ENCODE measurements at places on chromosomes 4 and X. TPM values are rescaled to one million over a fixed set of nuclear protein-coding genes. Genes with fewer than 3 reads are reported as not detected.

CCNA2 gene
- total RNA-seq: 61.9 TPM

ANOS1 gene
- total RNA-seq: 0.22 TPM

MAGEB1 gene
- not detected for total RNA-seq

SYNPO2 gene
- 0.87 TPM for total RNA-seq

GRCh38 chr4:73161527-73162185 lies 92.1 kb upstream of the COX18 start:
- DNase-seq: no peak

DNA sequence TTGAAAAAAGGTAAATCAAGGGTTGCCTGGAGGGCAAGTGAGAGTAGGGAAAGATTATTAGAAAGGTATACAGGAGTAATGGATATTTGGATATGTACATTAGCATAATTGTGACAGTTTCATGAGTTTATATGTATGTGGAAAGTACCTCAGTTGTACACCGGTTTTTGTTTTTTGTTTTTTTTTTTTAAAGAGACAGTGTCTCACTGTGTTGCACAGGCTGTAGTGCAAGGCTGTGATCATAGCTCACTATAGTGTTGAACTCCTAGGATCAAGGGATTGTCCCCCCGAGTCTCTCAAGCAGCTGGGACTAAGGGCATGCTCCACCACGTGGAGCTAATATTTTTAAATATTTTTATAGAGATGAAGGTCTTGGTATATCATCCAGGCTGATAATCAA lies 15.3 kb upstream of the HPGD start:
- DNase-seq: no peak

DNA sequence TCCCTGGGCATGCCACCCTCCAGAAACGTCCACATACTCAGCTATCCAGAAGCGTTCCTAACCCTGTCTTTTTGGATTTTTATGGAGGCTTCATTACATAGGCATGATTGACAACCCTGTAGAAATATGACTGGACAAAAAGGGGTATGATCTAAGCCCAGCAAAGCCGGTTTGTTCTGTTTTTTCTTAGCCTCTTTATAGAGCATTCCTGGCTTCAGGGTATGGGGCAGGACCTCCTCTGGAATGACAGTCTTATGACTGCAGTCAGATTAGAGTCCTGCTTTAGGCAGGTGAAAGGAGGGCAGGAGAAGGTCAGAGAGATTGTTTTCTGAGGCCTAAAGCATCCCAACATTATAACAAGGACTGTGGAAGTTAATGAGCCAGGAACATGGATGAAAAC lies 137.4 kb downstream of the DCLK2 start:
- DNase-seq: peak; percentile 92

DNA sequence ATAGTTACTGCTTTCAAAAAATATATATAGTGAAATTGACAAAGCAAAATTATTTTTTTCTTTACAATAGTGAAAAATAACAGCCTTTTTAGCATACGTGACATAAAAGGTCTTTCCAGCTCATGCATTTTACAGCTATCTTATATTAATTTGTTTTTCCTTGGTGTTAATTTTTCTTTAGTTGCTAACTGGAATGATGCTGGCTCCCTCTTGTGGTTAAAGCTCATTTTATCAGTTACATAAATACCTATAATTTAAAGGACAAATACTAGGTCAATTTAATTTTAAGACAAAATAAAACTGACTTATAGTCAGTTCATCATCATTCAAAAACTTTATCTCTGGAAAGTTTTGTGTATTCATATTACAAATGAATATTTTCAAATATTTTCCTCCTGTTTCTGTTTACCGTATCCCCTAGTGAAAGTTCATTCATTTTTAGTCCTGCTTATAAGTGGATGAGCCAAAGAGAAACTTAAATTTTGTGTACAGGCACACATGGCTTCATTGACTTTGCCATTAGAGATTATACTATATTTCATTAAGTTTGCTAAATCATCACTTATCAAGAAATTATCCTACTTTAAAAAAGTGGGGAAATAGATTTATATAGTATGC lies 9.9 kb upstream of the ANAPC4 start:
- no peak for DNase-seq

DNA sequence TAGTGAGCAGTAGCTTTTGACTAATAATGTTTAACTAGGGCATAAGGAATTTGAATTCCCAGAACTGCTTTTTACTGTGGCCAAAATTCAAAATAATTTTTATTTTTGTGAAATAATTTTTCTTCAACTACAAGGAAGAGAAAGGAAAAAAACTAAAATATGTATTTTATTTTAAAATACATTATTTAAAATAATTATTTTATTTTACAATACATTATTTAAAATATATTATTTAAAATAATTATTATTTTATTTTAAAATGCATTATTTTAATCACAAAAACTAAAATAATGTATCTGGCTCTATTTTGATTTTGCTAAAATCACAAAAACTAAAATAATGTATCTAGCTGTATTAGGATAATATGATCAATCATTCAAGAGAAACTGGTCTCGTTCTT lies 210.4 kb downstream of the RELL1 start:
- no peak for DNase-seq
